Stimulated activated CD4-positive, alpha-beta T cell treated with anti-CD3 and anti-CD28 coated beads, Interleukin-4, amount 100 ng/mL, for 48 hours (primary cell): ENCODE measurements at places on chromosomes 12 and 14.

GRCh38 chr12:42985506-42985905, 396.0 kb upstream of the PRICKLE1 start:
- no peak for DNase-seq

DNA sequence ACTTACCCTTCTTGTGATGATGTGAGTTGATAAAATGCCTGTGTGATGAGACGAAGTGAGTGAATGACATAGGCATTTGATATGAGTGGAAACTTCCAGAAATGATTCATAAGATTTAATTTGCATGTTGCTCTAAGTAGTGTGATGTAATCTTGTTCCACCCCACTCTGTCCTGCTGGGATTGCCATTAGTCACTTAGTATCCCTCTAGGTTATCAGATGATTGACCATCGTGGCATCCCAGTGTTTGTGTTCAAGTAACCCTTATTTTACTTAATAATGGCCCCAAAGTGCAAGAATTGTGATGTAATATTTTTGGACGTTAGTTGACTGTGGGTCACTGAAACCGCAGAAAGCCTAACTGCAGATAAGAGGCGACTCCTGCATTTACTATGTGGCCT, 214.4 kb upstream of the DIO2 start:
- no peak for DNase-seq

DNA sequence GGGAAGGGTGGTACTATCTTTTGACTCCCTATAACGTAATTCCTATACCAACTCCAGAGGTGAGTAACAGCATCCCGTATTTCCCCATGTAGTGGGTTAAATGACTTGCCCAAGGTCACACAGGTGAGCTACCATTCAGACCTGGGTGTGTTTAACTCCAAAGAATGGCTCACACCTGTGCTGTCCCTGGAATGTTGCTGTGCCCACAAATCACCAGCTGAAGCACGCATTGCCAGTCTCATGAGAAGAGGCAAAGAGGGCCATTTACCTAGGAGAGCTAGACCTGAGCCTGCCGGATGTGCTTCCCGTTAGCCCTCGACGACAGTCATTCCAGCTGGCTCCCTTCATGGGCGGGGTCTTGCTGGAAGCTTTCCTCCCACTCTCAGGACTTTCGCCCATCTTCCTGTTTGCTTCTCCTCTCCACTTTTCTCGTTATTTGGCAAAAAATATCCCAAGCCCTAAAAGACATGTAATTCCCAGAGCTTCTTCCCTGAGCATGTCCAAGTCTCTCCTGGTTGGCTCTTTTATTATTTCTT, 106.6 kb upstream of the VASH1 start:
- DNase-seq, result no peak

DNA sequence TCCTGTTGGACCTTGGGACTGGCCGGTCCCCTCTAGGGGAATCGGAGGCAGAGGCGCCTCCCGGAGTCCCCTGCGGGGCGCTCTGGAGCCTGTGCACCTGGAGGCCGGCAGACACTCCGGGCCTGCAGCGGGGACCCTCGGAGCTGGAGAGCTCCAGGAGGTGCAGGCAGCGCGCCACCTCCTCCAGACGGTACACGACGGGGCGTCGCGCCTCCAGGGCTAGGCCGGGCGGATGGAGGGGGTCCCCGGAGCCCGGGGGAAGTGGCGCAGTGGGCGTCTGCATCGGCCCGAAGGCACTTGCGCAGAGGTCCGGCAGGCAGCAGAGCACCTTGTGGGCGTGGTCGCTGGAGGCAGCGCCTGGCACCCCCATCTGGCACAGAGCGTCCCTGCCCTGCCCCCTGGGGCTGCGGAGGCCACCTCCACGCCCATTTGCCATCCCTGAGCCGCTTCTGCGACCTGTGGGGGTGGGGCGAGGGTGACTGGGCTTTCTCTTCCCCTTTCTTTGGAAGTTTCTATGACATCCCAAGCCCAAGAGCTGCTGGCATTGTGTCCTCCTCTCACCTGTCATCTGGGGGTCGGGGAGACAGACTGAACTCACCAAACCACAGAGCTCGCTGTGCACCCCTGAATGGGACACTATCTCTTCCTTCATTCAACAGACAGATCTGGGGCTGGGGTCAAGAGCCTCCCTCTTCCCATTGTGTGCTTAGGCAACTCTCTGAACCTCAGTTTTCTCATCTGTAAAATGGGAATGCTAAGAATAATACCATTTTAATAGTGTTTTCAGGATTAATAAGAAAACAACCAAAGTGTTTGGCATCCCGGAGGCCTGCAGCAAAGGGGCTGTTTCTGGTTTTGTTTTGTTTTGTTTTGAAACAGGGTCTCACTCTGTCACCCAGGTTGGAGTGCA, 37.5 kb upstream of the CORO1C start:
- DNase-seq, result no peak

GRCh38 chr12:133057446-133057845, 20.1 kb downstream of the ZNF84 start:
- no peak for DNase-seq

GRCh38 chr14:95406756-95407277, 87.1 kb upstream of the CLMN start:
- no peak for DNase-seq

DNA sequence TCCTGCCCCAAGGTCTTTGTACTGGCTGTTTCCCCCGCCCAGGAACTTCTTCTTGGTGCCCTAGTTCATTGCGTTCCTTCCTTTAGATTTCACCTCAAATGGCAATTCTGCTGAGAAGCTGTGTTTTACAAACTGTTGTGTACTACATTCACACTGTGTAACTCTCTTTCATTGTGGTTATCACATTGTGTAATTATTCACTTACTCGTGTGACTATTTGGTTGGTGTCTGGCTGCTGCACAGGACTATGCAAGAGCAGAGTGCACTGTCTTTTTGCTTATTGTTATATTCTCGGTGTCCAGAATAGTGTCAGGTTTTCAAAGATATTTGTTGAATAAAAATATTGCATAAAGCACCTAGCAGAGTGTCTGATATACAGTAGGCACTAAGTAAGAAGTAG, 177.2 kb upstream of the PRICKLE1 start:
- DNase-seq, result no peak

- no peak for DNase-seq
Observed at GRCh38 chr12:109861689-109862314, 18.5 kb downstream of the GLTP start.

- DNase-seq, result peak; percentile 28
Observed at GRCh38 chr14:22887990-22888378, 5.0 kb downstream of the REM2 start.

GRCh38 chr12:92871116-92871515, 58.0 kb downstream of the EEA1 start:
- DNase-seq, result no peak

DNA sequence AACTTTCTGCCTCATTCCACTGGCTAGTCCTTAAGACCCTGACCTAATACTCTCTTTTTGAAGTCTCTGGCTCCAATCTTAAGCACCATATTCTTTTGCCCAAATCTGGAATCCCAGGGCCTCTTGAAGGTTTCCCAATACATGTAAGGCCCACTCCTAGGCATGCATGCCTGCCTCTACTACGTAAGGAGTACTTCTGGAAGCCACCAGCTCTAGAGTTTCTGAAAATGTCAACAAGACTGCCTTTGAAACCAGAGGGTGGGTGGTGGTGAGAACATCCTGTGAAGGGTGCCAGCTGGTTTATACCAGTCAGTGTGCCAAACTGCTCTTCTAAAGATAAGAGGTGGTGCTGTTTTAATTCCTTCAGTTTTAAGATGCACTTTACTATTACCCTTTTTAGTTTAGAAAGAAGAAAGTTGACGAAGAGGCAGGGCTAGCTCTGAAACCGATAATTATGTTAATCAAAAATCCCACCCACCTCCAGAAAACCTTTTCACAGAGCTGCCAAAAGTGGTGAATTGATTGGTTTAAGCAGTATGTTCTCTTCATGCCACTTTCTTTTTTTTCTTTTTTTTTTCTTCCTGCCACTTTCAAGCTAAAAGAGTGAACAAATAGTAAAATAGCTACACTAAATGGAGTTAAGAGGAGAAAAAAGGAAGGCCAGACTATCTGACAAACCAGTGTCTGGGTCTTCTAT, 8.7 kb upstream of the WDR89 start:
- DNase-seq, result peak; percentile 17

- peak; percentile 61 for DNase-seq
Observed at GRCh38 chr14:104563742-104564615, 15.6 kb upstream of the C14orf180 start.

DNA sequence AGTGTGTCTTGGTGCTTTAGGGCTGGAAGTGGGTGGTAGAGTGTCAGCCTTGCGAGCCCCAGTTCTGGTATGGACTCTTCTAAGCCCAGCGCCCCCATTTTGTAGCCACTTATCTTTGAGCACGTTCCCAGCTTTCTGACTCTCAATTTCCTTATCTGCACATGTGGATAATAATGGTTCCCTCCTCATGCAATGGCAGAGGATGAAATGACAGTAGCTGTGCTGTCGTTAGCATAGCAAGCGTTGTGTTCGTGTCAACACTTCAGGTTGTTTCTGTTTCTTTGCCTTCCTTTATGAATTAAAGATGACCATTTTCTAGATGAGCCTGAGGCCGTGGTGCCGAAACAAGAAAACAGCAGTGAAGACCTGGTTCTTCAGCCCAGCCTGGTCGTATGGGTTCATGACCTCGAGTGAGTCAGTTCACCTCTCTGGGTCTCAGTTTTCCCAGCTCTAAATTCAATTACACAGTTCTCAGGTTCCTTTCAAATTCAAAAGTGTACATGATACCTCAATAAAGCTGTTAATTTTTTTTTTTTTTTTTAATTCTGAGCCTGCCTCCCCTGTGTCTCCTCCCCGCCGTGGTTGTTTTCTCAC, 233.0 kb downstream of the SLC41A2 start:
- DNase-seq, result no peak

DNA sequence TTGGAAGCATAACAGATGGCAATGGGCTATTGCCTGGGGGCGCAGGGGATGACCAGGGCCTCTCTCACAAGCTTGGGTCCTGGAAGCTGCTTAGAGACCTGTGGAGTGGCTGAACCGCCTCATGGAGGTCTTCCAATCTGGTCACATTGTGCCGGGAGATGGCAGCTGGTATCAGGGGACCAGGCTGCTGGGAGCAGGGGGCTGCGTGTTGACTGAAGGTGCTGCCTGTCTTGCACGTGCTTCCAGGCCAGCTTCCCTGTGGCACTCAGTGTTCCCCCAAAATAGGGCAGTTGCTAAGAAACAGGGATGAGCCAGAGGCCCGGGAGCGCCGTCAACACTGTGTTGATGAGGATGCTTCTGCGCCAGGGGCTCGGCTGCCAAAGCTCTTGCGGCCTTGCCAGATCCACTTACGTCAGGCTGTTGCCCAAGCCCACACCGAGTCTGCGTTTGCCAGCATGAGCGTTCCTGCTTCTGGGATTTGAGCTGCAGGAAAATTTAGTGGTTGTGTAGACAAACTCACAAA, 39.8 kb downstream of the ELK3 start:
- DNase-seq, result no peak

DNA sequence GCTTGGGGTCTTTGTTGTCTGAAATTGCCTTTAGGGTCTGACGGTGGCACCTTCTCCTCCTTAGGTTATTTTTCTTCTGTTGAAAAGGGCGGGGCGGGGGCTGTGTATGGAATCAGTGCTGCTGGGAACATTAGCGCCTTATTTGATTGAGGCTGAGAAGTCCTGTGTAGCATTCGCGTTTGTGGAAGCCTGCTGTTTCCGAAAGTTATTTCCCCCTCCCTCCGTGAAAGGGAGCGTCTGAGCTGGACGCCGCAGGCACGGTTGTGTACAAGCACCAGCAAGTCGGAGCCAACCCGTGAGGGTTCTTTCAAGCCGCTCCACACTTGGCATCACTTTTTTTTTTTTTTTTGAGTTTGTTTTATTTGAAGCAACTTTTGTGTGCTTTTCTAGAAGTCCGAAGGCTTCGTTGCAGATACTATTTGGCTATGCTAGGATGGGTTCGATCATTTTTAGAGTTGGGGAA, 1.1 kb downstream of the SYNE2 start:
- DNase-seq, result peak; percentile 24

- DNase-seq, result no peak
Observed at GRCh38 chr12:57772429-57773322, at the start of gene EEF1AKMT3. Gene EEF1AKMT3 (plus strand): TSS chr12:57772614. CDS start chr12:57772725, 111 bp downstream.

DNA sequence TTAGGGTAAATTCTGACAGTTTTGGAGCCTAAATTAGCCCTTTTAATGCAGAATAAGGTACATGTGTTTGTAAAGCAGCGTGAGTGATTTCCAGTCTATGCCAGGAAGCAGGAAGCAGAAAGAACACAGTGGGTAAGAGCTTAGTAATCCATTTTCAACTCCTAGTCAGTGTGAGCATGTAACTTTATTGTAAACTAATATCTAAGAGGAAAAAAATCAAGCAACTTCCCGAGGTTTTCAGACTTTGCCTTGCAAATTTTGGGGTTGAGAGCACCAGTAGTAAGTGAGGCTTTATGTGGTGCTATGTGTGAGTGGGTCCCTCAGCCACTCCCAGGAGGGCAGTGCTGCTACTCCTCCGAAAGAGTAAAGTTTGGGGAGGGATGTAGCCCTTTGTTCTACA, 2.9 kb downstream of the CIPC start:
- DNase-seq, result no peak

GRCh38 chr14:21796916-21797315, 123.3 kb upstream of the OR4E1 start:
- DNase-seq, result no peak

- DNase-seq, result no peak
Observed at GRCh38 chr12:9214534-9214933, 6.3 kb upstream of the PZP start.

- no peak for DNase-seq
Observed at GRCh38 chr12:69054343-69055056, 121.5 kb upstream of the CPM start.

GRCh38 chr14:24481622-24482324, 26.3 kb downstream of the CMA1 start:
- DNase-seq, result peak; percentile 32

GRCh38 chr12:126706300-126706699, 1560.7 kb upstream of the TMEM132C start:
- no peak for DNase-seq

GRCh38 chr12:60935981-60936761, 1324.0 kb upstream of the USP15 start:
- no peak for DNase-seq

DNA sequence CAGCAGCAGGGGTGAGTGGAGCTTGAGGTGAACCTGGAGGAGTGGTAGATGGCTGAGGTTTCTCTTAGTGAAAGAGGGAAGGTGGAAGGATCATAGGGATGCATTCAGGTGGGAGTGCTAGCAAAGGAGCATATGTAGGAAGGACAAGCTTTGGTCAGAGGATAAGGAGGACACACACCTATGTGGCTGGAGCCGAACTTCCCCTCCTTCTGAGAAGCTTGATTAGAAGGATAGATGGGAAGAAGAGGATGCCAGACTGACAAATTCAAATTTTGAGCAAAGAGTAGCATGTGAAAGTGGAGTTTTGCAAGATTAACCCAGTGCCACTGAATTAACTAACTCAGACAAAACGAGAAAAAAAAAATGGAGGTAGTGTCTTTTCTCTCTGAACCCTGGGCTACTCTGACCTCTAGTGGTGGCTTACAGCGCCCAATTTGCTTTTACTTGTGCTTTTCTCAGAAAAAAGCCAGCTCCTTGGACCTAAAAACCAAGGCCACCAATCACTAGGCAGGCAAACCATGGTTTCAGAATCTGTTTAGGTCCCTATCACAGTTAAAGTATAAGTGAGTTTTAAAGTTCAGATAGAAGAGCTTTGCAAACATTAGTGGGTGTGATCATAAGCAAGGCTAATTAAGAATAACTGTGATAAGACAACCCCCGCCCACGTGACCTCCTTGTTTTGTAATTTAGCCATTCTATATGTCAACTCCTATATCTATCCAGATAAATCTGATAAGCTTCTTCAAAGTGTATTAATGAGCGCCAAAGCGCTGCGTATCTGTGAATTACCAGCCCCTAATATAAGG, 15.5 kb downstream of the EMP1 start:
- DNase-seq, result peak; percentile 58
